ENCODE measurements at places on chromosomes 2 and 18.

GRCh38 chr2:30239986-30240752, 8.8 kb downstream of the LBH start:
- no peak for DNase-seq

DNA sequence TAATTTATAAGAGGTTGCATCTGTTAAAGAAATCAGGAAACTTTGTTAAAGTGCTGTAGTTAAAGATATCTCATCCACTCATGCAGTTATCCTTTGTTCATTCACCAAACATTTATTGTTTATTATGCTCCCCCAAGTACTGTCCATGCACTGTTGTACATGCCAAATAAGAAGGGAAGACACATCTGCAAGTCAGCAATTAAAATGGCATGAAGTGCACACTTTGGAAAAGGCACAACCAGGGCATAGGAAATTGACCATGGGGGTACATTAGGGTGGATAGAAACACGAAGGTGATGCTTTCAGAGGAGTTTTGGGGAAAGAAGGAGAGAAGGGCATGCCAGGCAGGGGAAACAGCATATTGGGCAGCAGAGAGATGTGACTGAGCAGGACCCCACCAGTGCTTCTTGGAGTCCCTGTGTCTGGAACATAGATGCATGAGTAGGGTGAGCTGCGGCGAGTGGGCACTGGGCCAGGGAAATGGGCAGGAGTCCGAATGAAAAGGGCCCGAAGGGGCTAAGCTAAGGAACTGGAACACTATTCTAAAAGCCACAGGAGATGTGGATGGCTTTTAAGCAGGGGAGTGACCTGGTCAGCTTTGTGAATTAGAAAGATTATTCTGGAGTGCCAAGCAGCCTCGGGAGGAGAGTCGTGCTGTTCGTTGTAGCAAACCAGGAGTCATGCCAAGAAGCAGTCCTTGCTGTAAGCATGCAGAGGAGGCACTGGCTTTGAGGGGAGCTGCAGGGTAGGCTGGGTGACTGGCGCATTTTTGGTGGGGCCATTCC, 316.3 kb downstream of the AGPS start:
- DNase-seq = peak; percentile 4

GRCh38 chr2:8229546-8229986, 452.3 kb upstream of the ID2 start:
- DNase-seq = peak; percentile 43

DNA sequence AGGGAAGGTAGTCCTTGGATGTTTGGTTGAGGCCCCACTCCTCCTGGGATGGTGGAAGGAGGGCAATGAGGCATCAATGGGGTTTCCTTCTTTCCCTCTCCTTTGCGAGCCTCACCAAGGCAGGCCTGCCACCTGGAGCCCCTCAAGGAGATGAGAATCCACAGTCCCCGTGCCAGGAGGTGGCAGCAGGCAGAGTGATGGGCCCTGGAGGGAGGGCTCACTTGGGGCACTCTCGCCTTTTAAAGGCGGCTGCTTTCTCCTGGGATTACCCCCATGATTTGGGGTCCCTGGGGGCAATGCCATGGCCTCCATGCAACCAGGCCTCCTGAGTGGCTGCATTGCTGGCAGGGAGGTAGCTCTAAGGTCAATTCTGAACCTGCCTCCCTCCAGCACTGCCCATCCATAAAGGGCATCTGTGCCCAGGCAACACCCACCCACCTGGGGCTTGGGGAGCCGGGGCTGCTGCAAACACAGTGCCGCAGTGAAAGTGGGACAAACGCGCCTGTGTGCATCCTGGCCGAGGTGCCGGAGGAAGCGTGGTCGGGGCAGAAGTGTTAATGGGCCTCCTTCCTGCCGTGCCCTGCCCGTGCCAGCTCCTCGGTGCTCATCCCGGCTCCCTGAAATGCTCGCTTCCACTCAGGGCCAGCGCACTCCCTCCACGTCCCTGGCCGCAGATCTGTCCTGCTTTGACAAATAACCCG, 55.9 kb downstream of the ZFP36L2 start:
- DNase-seq = no peak

- no peak for DNase-seq
Observed at GRCh38 chr2:85959826-85960225, 71.0 kb upstream of the ST3GAL5 start.
